ENCODE measurements at places on chromosomes 2 and 18. TPM values are rescaled to one million over a fixed set of nuclear protein-coding genes. Genes with fewer than 3 reads are reported as not detected.

The GCKR gene
- 0.30 TPM for total RNA-seq

The SLC9A4 gene
- total RNA-seq: not detected

The MAPK4 gene
- 0.09 TPM for total RNA-seq

The UPP2 gene
- total RNA-seq: not detected

The AQP12A gene
- total RNA-seq: not detected

The SPDYA gene
- total RNA-seq: 0.32 TPM

The LRP1B gene
- total RNA-seq: not detected

The SCN9A gene
- 2.8 TPM for total RNA-seq

The ADCYAP1 gene
- not detected for total RNA-seq

The KCNG2 gene
- not detected for total RNA-seq

The TXNDC2 gene
- total RNA-seq: 0.10 TPM

The CYS1 gene
- total RNA-seq: 1.3 TPM

The PLGLB1 gene
- 0.38 TPM for total RNA-seq

The AFF3 gene
- 0.06 TPM for total RNA-seq

The PSMA8 gene
- not detected for total RNA-seq

The INO80C gene
- 22.1 TPM for total RNA-seq

The GPR45 gene
- not detected for total RNA-seq

The PTPRN gene
- 1.9 TPM for total RNA-seq

The TCF7L1 gene
- 6.7 TPM for total RNA-seq
